Hippocampal formation (tissue), 2 donors: ENCODE measurements at places on chromosomes 3 and 15.

DNA sequence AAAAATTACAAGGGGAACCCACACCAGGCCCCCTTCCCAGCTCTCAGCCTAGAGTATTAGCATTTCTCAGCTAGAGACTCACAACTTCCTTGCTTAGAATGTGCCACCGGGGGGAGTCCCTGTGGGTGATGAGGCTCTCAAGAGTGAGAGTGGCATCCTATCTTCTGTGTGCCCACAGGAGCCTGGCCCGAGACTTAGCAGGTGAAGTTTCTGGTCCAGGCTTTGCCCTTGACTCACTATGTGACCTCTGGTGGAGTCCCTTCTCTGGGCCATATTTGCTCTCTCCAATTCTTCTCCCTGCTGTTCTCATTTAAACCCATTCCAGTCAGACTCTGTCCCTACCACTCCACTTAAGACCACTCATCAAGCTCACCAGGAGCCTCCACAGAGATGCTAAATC is 18.1 kb downstream of the CLK3 start:
- DNase-seq, result no peak

- no peak for DNase-seq
These were observed 189.4 kb downstream of the TBC1D5 start for GRCh38 chr3:17553080-17553479.

- DNase-seq, result no peak
These were observed 2.9 kb downstream of the LTK start for GRCh38 chr15:41510728-41511127.

GRCh38 chr3:186461141-186461540 is 83.0 kb downstream of the CRYGS start:
- no peak for DNase-seq

DNA sequence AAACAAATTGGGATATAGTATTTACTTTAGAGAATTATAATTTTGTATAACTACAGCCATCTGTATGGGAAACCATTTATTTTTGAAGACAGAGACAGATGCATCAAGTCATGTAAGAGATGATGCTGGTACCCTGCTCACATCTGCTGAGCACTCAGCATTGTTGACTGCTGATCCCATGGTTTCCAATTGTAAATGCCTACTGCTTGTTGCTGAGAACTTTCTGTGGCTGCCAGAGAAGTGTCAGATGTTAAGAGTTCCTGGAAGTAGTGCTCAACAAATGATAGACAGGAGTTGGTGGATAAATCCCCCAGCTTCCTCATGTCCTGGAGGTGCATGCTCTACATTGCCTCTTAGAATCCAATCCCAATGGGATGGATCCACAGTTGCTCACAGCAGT is 167.1 kb downstream of the OXSM start:
- no peak for DNase-seq

- no peak for DNase-seq
These were observed 59.4 kb upstream of the TFRC start for GRCh38 chr3:196141052-196141865.

- DNase-seq, result no peak
These were observed 405.7 kb downstream of the LSAMP start for GRCh38 chr3:116039651-116039985.

DNA sequence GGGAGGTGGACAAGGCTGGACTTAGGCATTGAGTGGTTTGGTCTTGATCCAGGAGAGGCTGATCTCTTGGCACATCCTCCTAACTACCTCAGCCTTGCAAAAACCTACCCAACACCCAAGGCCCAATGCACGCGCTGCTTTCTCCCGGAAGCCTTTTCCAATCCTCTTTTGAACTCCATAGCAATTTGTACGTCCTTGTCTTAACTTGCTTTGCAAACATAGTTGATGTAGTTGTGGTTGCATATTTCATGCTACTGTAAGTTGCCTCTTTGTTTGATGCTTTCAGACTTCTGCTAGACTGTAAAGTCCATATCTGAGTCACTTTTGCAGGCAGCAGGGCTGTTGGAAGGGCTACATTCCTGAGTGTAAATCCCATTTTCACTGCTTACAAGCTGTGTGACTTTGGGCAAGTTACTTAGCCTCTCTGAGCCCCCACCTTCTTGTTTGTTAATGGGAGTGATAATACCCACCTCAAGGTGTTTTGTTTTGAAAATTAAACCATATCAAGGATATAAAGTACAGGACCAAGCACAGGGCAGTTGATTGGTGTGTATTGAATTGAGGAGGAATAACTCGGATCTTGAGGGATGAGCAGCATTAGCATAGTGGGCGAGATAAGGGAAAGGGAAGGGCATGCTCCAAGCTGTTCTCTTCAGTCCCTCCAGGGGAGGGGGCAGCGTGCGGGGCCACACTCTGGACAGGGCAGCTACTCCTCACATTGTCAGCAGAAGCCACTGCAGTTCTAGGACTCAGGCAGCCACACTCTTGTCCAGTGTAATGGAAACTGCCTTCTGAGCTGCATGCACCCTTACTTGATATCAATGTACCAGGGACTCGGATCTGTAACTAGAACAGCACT is 28.8 kb downstream of the SIAH2 start:
- no peak for DNase-seq
